GM13977 (cell line): ENCODE measurements at places on chromosomes 4 and X.

GRCh38 chrX:71251466-71251973 lies 2.4 kb downstream of the ZMYM3 start:
- no peak for DNase-seq

- DNase-seq, result no peak
Observed at GRCh38 chr4:26780539-26780938, 80.1 kb upstream of the STIM2 start.

DNA sequence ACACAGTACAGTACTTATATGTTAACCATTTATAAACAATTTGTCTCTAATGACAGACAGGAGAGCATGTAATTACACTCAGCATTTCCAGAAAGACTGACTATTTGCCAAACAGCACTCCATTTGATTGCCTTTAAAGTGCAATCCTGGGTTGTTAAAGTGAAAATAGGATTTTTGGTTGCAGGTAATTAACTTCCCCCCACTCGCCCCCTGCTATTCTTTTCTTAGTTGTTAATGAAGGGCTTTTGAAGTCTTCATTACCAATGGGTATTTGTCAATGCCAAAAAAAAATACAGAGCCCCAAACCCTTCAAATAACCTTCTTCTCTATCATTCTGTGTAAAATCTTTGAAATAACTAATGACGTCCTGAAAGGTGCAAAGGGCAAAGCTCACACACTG lies 825.6 kb downstream of the STPG2 start:
- DNase-seq, result no peak

DNA sequence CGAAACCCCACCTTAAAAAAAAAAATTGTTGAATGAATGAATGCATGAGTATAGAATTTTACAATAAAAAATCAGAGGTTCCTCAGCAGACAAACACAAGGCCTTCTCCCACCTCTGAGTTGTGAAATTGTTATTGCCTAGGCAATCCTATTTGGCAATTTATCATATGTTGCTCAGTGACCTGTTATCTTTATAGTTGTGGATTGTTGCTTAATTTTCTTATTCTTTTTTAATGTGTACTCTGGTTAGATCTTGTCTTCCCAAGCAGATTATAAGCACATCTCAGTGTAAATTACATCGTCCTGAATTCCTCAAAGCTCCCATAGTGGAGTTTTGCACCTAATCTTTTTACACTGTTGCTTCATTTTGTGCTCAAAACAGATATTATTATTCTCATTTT lies 71.9 kb downstream of the RBM47 start:
- DNase-seq, result no peak

DNA sequence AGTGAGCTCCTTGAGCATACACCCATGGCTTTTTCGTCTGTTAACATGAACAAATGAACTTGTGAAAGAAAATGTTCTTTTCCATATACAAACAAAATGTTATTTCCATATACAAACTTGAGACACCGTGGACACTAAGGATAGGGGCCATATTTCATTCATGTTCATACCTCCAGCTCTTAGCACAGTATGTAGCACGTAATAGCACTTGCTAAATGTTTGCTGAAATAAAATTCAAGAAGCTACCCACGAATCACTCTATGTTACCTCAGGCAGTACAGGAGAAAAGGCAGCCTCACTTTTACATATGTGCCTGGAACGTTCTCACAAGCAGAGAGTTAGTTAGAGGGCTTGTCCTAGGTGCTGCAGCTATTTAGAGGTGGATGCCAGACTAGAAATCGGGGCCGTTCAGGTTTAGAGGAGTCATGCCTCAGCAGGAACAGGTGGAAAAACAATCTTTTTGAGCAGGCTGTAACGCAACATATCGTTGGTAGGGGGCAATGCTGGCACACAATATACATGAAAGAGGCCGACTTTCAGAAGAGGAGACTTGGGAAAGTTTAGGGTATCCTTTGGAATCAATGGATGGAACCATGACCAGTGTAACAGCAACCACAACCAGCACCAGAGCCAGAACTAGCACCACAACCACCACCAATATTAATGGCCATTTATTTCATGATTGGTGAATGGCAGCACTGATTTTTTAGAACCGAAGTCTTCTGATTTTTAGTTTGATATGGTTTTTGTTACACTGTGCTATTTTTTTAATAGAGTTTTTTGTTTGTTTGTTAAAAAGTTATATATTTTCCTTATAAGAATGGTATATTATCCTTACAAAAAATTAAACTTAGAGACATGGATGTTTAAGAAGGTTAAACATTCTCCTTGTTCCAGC lies 14.8 kb upstream of the PAQR3 start:
- no peak for DNase-seq

DNA sequence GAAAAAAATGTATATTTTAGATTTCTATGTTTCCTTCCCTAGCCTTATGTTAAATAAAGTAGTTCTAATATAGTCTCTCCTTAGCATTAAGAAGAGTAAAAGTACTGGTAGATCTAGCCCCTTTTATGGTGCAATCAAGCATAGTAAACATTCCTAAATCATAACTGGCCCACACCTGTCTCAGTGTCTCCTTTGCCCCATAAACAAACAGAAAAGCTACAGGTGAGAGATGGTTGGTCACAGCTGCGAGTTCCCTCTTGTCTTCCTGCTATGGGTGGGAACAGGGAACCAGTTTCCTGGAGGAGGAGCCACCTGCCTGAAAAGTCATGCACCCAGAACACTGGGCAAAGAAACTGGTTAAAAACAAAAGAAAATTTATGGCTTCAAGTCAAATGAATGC lies 16.6 kb downstream of the SOWAHB start:
- no peak for DNase-seq

DNA sequence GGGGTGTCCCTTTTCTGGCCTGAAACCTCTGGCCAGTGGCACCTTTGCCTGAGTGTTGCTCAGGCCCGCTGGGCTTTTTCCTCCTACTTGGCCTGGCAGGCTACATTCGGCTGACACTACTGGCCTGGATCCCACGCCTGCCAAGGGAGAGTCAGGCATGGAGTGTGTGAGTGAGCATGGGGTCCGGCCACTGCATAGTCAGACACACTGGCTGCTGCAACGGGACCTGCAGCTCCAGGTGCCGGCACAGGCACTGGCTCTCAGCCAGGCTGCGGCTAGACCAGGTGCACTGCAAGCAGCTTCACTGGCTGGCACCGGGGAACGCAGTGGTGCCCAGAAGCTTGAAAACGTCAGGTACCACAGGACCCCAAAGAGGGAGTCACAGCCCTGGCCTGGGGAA lies 434.9 kb downstream of the ARHGAP24 start:
- no peak for DNase-seq

DNA sequence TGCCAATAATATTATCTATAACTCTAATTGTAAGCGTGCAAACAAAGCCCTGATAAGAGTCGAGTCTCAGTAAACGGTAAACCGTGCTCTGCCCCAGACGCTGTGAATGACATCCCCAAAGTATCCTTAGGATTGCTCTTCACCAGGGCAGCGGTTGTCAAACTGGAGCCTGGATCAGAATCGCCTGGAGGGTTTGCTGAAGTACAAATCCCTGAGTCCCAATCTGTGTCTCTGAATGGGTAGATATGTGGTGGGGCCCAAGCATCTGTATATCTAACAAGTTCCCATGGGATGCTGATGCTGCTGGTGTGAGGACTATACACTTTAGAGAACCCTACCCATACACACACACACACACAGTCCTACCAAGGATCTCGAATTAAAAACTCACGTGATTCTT lies 813 bp upstream of the APBB2 start:
- DNase-seq, result no peak

DNA sequence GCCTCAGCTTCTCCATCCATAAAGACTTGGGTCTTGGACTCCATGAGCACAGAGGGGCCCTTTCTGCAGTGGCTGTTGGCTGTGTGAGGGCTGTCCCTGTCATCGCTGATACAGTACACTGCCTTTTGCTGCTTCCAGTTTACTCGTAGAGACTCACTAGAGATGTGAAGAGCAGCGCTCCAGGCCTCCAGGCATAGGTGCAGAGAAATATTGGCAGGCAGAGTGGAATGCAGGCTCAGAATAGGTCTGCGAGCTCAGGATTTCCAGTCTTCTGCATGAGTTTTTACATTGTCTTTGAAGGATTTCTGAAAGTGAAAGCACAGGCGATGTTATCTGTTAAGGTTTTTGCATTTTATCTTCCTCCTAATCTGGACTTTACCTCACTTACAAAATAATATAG lies 97.4 kb downstream of the AASDH start:
- no peak for DNase-seq

GRCh38 chr4:179145746-179146525 lies 1703.7 kb upstream of the AGA start:
- DNase-seq, result no peak

- DNase-seq, result peak; percentile 55
Observed at GRCh38 chrX:49884290-49884862, 5.1 kb downstream of the USP27X start.

DNA sequence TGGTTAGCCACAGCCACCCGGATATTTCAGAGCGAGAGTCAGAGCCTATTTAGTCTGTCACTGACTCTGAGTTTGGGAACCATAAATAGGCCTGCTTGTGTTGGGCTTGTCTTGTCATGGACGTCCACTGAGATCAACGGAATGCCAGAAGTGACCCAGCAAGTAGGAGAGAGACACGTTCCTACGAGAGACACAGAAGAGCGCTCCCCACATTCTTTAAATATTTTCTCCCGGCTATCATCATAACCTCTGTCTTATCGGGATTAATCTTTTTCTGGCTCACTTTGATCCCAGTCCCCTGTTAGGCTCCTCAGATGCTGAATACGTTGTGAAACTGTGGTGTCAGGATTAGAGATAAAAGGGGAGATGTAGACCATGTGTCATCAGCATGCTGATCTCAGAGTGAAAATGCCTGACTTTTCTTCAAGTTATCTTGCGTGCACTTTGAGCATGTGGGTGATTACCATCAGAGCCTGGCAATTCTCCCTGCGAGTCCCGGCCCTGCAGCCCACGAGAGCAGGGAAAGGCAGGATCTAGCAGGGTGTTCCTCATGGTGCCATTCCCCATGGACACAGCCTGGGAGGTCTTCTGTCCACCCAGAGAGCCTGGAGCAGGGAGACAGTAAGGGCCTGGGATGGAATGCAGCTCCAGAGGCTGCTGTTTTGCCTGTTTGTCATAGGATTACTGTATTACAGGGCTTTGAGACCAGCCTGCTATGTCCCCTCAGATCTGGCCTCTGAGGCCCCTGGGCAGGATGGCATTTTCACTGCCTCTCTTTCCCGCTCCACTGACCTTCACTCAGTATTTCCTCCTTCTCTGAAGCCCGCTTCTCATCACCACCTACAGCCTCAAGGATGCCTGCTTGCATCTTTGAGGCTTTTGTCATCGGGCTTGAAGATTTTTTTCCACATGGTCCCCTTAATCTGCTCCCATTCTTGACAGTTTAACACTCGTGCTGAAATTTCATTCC lies 2.8 kb upstream of the TENM3 start:
- no peak for DNase-seq

DNA sequence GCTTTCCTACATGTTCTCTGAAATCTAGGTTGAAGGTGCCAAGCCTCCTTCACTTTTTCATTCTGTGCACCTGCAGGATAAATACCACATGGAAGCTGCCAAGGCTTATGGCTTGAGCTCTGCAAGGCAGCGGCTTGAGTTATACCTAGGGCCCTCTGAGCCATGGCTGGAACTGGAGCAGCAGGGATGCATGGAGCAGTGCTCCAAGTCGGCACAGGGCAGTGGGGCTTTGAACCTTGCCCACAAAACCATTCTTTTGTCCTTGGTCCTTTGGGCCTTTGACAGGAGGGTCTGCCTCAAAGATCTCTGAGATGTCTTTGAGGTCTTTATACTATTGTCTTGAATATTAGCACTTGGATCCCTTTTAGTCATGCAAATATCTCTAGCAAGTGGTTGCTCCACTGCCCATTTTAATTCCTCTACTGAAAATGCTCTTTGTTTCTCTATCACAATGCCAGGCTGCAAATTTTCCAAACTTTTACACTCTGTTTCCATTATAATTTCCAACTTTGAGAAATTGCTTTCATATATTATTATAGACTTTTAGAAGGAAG lies 536.2 kb upstream of the KLHL4 start:
- no peak for DNase-seq

GRCh38 chr4:73662709-73663546 lies 42.7 kb upstream of the RASSF6 start:
- peak; percentile 30 for DNase-seq

GRCh38 chr4:86939729-86940575 lies 5.1 kb downstream of the AFF1 start:
- peak; percentile 69 for DNase-seq

DNA sequence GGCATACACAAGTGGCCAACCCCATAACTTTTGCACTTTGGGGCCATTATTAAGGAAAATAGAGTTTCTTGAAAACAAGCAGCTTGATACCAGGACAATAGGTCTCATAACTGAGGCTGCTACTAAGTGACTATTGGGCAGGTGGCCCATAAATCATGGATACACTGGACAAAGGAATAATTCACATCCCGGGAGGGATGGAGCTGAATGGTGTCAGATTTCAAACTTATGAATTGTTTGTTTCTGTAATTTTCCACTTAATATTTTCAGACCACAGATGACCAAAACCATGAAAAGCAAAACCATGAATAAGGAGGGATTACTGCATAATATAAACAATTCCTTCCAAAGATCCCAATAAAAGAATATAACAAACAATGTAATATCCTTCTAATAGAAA lies 114.4 kb downstream of the WDFY3 start:
- no peak for DNase-seq

- DNase-seq, result no peak
Observed at GRCh38 chr4:24160358-24160757, 270.5 kb upstream of the PPARGC1A start.

DNA sequence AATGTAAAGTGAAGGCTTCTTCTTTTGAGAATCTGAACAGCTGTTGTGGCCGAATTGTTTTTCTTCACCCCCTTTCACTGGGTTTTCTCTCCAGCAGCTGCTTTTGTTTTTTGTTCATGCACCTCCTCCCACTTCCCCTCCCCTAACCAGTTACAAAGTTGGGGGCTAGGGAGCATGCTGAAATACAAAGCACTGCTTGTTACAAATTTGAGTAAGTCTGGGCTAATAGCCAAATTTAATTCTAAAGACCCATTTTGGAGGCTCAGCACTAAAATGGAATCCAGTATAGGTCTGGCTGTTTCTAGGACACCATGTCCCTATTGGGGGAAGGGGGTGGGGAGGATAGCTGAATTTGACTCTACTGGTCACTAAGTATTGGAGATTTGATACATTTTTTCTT lies 89.2 kb upstream of the GPM6B start:
- DNase-seq, result no peak

DNA sequence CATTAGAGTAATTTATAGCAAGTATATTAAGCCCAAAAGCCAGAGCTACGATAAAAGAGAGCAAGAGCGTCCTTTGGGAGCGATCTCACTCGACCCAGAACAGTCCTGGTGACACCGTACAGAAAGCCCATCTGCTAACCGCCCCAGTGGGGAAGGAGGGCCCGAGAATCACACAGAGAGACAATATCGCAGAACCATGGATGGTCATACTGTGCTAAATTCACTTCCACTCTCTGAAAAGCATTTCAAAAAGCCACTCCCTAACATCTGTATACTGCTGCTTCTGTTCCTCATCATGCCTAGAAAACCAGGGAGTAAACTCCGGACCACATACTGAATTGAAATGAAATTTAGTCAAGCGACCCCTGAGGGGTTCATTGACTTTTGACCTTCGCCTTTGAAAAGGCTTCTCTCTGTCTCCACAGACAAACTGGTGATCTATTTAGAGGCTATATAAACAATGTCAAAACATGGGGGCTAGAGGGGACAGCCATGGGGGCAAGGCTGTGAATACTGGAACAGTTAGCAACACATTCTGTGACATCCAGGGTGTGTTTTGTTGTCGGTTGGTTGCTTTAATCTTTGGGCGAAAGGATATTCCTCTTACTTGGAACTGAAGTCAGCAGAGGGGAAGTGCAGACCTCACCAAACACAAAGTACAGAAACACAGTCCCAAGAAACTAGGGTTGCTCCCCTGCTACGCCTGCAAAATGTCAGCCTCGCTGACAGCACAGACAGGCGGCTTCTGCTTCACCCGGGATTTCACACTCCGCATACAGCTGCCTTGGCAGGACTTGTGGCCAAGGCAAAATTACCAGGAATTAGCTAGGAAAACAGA lies 129.0 kb upstream of the RASGEF1B start:
- DNase-seq, result no peak
